ENCODE measurements at places on chromosomes 7 and 10.

GRCh38 chr10:66836057-66836456, 89.8 kb upstream of the LRRTM3 start:
- peak; percentile 5 for DNase-seq

- no peak for DNase-seq
Measured at GRCh38 chr10:43128958-43129706, 9.1 kb upstream of the CSGALNACT2 start.

GRCh38 chr7:77281780-77282478, 82.3 kb upstream of the FGL2 start:
- DNase-seq = no peak

- no peak for DNase-seq
Measured at GRCh38 chr7:158047391-158048059, 540.1 kb downstream of the PTPRN2 start.

DNA sequence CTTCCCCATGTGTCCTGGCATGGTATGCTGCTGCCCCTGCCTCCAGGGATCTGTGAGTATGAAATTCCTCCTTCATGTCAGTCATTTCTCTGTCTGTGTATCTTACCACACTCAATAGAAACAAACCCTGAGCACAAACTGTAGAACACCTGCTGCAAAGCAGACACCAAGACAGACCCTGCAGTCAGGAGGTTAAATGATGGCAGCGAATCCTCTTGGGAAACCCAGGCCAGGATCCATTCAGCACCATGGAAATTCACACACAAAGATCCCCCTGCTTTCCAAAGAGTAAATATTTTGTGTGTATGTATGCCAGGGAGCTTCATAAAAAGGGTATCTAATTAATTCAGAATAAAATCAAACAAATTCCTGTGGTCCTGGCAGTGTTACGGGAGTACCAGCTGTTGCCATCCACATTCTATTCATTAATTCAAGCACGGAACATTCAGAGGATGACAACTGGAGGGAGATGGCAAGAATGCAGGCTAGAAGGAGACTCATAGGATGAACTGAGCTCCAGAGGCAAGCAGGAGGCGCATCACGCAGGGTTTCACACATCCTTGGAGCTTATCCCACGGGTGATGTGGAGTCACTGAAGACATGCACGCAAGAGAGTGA, 14.8 kb downstream of the ITIH5 start:
- no peak for DNase-seq

- DNase-seq = no peak
Measured at GRCh38 chr7:35038354-35038753, 1.1 kb upstream of the DPY19L1 start.

GRCh38 chr10:73644015-73644743, 2.9 kb upstream of the MYOZ1 start:
- no peak for DNase-seq

GRCh38 chr7:93307131-93307660, 75.0 kb downstream of the VPS50 start:
- DNase-seq = peak; percentile 30
